Stimulated activated CD8-positive, alpha-beta memory T cell treated with anti-CD3 and anti-CD28 coated beads, Interleukin-4, amount 100 ng/mL, for 4 hours (primary cell): ENCODE measurements at places on chromosomes 11 and 22.
A peak's percentile ranks its signal among the peaks of the same experiment; 100 is the strongest.

DNA sequence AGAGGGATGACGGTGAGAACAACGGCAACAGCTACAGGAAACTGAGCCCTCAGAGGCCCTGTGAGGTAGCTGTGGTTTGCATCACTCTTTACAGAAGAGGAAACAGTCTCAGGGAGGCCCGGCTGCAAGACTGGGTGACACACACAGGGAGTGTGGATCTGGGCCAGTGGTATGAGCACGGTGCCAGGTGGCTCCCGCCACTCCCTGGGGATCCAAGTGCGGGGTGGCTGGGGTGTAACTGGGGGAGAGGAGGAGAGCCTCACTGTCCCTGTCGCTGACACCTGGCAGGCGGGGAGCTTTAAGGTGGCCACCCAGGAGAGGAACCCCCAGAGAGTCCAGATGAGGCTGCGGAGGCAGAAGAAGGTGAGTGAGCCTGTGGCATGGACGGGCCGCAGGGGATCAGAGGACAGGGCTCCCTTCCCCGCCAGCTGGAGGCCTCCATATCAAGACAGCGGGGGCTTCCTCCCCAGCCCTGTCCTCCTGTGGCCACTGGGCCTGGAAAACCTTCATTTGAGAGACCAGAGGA lies 5.6 kb downstream of the RGL4 start:
- peak; percentile 45 for DNase-seq

DNA sequence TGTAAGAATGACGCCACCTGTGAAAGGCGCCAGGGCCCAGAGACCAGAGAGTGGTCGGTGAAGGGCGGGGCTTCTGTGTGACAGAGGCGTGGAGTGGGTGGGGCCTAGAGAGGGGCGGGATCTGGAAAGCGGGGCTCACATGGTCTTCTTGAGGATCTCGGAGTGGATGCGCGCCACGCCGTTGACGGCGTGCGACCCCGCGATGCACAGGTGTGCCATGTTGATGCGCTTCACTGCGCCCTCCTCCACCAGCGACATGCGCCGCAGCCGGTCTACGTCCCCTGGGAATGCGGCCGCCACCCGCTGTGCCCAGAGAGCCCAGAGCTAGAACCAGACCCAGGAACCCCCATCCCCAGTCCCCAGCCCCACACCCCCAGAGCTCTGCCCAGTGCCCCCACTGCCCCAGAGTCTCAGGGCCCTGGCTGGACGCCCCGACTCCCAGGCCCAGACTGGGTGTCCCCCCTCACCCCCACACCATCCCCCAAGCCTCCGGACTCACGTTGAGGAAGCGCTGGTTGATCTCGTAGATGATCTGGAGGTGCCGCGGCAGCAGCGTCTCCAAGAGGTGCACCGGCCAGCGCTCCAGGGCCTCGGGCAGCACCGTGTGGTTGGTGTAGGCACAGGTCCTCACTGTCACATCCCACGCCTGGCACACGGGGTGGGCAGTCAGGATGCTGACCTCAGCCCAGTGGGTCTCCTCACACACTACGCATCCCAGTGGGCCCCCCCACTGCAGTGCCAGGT lies 6.2 kb downstream of the PYGM start:
- DNase-seq, result no peak

DNA sequence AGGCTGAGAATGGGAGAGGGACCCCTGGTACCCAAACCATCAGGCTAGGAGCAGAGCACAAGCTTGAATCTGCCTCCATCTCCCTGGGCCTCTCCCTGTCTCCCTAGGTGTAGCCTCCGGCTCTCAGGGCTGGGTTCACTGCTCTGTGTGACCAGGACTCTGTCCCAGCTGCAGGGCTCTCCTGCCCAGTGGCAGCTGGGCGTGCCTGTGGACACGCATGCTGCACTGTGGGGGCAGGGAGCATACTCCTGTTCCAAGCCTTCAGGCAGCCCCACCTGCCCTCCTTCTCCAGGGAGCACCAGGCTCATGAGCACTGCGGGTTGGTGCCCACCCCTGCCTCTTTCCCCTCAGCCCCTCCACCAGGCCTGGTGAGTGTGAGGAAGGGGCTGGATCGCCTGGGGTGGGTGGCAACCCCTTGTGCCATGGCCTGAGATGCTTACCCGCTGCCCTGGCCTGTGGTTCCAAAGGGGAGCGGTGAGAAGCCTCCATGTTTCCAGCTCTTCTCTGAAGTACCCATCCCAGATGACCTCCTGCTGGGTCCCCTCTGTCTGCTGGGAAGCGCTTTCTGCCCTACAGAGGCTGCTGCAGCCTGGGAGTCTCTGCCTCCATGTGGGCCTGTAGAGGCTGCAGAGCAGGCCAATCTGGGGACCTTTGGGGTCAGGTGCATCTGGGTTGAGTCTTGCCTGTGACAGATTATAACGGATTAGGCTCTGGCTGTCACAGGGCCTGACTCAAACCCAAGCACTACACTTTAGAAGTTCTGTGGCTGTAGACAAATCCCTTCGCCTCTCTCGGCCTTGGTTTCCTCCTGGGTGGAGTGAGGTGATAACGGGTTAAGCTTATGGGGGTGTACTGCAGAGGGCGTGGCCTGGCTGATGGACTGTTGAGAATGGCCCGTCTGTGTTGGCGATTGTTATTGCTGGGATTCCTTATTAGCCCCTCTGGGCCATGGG lies 43.7 kb downstream of the WNT11 start:
- no peak for DNase-seq

DNA sequence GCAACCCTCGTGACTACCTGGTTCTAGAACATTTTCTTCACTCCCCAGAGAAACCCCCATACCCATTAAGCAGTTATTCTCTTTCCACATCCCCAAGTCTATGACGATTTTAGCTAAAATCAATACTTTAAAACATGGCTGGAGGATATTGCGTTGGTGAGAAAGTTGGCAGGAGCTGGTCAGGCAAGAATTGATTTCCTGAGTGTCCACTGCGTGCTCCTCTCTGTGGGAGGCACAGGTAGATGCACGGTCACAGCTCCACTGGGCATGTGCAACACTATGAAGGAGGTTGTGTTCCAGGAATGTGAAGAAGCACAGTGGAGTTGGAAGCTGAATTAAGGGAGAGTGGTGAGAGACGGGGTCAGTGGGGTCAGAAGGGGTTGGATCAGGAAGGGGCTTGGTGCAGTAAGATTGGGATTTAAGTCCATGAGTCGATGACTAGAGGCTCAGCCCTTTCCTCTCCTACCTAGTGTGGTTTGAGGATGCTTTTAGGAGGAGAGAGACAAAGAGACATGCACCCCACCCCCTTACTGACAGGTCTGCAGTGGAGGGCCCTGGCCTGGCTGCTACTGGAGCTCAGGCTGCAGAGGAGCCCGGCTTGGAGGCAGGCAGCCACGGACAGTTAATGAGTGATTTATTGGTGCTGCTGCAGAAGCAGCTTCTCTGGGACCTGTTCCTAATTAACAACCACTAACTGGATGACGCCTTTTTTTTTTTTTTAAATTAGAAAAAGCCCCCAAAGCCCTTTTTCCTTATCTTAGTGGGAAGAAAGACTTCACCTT lies 395.6 kb downstream of the TENM4 start:
- DNase-seq, result no peak

DNA sequence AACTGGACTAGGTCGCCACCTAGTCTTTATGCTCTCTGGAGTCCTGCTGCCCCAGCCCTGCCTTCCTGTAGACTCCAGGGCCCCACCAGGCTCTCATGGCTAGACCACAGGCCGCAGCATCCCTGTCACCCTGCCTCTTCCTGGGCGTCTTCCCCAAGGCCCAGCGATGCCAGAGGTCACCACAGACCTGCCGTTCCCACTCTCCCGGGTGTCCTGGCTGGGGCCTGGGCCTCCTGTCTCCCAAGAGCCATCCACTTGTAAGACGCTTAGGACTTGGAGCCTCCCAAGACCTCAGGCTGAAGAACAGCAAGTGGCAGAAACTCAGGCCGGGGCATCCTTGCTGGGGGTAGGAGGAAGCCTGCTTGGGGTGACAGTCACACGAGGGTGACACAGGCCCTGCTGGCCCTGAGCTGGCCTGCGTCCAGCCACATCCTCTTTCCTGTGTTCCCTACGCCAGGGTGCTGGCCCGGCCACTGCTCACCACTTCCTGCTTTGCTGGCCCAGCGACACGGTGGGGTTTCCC lies 2.0 kb upstream of the TCIRG1 start:
- no peak for DNase-seq

DNA sequence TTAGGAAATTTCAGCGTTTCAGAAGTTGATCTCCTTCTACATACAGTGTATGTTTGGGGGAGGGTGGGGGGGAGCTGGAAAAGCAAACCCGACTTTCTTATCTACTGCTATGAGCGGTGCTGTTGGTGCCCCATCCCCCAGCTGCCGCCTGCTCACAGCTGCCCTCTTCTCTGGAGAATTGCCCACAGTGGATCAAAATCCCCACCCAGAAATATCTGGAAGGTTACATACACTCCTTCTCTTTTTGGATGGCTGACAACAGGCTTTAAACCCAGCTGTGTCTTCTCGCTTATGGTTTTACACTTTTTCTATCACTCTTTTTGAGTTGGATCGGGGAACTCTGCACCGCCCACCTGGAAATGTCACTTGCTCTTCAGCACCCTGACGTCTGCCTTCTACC lies 56.4 kb downstream of the DHCR7 start:
- DNase-seq, result no peak

- no peak for DNase-seq
Observed at GRCh38 chr22:19019029-19019678, 83.1 kb upstream of the PRODH start.

- no peak for DNase-seq
Observed at GRCh38 chr11:10305964-10306918, 1.4 kb downstream of the ADM start.

DNA sequence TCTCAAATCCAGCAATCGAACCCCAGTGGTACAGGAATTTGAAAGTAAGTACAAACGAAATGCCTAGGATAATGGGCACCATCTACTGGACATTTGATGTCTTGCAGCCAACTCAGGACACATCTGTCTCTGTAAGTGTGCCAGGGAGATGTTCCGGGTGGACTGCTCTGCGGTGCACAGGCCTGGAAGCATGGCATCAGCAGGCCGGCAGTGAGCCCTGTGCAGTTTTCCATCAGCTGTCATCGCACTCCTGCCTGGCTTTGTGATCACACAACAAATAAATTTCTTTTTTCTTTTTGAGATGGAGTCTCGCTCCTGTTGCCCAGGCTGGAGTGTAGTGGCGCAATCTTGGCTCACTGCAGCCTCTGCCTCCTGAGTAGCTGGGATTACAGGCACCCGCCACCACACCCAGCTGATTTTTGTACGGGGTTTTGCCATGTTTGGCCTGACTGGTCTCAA lies 71.0 kb downstream of the JAM3 start:
- no peak for DNase-seq

- no peak for DNase-seq
Observed at GRCh38 chr22:45036154-45036553, 26.3 kb upstream of the PHF21B start.

DNA sequence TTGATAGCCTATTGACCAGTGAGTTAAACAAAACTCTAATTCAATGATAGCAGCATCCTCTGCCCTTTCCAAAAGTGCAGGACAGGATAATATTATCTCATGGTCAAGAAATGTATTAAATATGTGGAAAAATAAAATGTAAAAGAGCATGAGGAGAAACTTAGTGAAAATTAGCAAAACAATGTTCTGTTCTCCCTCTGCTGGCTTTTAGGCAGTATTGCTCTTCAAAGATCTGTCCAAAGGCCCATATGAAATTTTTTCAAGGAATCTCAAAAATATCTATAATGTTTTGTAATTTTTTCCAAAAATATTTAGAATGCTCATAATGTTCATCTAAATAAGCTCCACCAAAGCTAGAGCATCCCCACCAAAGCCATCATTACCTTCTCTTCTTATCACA lies 8.3 kb upstream of the ARL14EP start:
- DNase-seq, result no peak

DNA sequence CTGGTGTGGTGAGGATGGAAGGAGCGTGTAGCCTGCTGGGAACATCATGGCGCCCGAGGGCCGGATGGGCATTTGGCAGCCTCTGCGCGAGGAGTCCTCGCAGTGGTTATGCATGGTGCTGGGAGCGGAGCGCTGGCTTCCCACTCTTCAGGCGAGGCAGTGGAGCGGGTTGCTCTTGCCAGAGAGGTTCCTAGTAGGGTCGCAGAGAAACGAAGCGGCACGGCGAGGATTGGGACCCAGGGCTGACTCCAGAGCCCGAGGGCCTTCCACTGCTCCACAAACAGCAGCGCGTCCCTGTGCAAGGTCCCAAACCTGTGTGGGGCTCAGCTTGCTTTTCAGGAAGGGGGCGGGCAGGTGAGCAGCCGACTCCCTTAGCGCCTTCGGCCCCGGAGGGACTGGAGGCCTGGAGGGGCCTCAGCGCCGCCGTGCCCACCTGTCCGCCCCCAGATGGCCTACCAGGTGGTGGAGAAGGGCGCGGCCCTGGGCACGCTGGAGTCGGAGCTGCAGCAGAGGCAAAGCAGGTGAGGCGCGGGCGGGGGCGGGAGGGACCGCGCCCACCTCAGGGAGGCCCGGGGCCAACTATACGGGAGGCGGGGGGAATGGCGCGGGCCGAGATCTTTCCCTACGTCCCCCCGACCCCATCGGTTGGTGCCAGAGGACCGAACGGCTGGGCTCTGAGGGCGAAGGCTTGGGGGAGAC lies 7.2 kb downstream of the ATG16L2 start:
- no peak for DNase-seq
